DMS79 (cell line): ENCODE measurements at places on chromosomes 2 and 18.

DNA sequence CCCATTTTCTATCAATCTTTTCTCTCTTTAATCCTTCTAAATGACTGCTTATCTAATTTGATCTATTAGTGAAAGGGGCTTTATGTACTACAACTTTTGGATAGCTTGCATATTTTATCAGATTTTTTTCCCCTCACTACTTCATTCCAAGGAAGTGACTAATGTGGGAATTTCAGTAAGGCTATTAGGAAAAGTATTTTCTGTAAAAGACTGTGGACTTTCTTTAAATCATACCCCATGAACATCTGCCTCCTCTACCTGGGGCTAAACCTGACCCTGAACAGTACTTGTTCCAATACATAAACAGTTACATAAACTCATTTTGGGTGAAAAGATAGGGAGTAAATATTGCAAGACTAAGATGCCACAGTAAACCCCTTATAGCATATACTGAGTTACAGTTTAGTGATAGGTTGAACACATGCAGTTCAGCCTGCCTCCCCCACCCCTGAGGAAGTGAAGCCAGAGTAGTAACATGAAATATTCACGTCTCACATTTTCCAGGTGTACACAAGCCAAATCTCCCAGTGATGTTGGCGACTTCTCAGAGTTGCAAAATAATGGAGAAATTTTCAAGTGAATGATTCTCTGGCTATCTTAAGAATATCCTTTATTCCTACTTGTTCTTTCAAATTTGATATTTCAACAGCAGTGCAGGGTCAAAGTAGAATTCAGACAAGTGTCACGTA, 590.9 kb upstream of the ZEB2 start:
- no peak for DNase-seq

DNA sequence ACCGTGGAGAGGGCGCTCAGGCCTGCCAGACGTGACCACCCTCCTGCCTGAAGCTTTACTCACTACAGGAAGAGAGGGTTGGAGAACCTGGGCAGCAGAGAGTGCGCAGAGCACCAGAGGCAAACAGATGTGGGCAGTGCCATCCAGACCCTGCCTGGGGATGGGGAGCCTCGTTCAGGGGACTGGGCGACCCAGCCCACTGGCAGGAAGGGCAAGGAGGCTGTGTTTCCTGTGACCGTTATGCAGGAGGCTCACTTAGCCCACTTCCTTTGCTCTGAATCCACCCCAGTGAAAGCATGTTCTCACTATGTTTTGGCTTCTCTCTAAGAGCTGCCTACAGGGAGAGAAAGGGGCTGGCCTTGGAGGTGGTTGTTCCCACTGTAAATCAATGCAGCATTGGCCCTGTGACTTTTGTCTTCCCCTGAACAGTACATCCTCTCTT, 23.0 kb upstream of the ACKR3 start:
- DNase-seq = no peak

- no peak for DNase-seq
Measured at GRCh38 chr2:66082581-66082980, 352.3 kb upstream of the MEIS1 start.

DNA sequence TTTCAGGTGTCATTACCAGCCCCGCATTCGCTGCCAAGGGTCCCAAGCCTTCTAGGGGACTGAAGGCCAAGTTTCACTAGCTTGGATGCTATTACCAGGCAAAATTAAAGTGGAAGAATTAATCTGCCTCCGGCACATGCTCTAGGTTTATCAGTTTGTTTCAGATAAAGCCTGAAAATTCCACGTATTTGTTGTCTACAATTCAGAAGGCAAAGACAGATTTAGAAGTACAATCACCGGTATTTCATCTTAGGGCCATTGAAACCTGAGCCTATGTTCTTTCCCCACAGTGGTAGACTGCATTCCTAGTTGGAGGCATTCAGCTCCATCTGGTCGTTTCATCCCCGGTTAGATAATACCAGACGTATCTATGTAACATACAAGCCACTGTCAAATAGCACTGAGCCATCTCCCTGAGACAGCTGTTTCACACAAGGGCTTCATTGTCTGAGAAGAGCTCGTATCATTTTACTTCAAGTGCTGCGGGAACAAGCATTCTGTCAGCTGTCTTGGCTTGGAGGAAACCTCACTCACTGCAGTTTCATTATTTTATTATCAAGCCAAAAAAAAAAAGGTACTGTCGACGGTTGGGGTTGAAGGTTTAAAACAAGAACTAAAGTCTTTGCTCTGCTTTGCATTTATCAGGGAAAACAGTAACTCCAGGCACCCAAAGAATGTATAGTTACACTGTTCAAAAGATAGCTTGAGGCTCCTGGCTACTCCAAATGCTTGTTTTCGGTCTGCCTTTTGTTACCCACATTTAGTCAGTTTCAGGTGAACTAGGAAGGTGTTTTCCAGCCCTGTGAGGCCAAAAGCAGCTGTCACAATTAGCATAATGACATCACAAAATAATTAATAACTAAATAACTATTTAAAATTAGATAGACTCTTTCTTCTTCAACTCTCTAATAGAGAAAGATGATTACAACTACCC, 76.7 kb downstream of the TGIF1 start:
- peak; percentile 81 for DNase-seq

GRCh38 chr2:44932079-44932478, 9.4 kb upstream of the SIX3 start:
- DNase-seq = no peak

- no peak for DNase-seq
Measured at GRCh38 chr2:113842919-113843736, 46.8 kb upstream of the ACTR3 start.

- no peak for DNase-seq
Measured at GRCh38 chr18:56481751-56482150, 156.6 kb downstream of the TXNL1 start.

DNA sequence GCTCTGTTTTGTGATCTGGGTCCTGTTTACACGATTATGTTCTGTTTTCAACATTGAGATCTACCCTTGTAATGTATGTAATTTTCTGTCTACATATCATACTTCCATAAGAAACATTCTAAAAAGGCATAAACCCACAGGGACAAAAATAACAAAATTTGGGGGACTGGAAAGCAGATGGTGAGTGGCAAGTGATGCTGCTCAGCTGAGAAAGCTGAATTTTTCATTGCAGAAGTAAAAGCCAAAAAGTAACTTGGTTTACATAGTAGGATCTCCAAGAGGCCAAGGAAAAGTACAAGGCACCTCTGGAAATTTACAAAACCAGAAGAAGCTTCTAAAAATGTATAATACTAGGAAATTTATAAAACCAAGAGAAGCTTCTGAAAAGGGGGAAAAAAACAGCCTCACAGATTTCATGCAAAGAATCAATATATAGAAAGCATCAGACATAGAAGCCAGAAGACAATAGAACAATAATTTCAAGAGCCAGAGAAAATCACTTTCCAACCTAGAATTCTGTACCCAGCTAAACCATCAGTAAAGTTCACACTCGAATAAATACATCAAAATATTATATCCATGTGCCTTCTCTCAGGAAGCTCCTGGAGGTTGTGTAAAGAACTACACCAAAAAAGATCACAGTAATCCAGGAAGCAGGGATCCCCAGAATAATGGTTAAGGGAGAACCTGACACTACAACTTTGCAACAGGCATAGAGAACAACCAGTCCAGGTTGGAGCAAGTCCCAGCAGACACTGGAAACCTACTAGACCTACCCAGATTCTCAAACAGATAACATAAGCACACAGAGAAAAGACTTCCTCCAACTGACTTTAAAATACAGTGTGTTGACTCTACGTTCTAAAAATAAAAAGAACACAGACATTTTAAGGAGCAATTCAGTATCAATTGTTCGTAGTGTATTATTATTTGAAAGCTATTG, 401.7 kb upstream of the HS6ST1 start:
- DNase-seq = no peak

GRCh38 chr2:157443795-157444640, at the start of gene CYTIP:
Gene CYTIP (minus strand): TSS chr2:157444089. CDS start chr2:157444020, 69 bp downstream.
- DNase-seq = no peak

GRCh38 chr2:221780281-221780688, 208.2 kb upstream of the EPHA4 start:
- DNase-seq = no peak

DNA sequence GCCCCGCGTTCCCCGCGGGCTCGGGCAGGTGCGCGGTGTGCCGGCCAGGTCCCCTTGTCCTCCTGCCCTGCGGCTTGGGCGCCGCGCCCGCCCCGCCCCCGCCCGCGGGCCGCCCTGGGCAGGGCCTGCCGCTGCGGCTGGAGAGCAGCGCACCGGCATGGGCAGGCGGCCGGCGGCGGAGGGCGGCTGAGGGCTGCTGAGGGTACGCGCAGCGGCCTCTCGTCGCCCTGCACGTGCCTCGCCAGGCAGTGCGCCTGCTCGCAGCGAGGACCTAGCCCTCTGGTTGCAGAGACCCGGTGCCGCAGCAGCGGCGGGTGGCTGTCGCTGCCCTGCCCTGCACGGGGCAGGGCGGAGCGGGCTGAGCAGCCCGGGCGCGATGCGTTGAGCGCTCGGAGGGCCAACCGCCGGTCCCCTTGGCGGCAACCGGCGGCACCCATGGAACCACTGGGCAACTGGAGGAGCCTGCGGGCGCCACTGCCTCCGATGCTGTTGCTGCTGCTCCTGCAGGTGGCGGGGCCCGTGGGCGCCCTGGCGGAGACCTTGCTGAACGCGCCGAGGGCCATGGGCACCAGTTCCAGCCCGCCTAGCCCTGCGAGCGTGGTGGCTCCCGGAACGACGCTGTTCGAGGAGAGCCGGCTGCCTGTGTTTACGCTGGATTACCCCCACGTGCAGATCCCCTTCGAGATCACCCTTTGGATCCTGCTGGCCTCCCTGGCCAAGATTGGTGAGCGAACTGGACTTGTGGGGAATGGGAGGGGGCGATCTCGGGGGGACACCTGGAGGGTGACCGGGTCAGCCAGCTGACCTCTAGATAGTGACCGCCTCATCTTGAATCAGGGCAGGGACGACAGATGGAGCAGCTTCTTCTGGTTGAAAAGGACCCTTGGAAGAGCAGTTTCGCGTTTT, at the start of gene SLC9A2:
SLC9A2 (plus strand) TSS at position 140 of the 906 bp plus-strand sequence; CDS start at position 436, 296 bp downstream.
- no peak for DNase-seq

DNA sequence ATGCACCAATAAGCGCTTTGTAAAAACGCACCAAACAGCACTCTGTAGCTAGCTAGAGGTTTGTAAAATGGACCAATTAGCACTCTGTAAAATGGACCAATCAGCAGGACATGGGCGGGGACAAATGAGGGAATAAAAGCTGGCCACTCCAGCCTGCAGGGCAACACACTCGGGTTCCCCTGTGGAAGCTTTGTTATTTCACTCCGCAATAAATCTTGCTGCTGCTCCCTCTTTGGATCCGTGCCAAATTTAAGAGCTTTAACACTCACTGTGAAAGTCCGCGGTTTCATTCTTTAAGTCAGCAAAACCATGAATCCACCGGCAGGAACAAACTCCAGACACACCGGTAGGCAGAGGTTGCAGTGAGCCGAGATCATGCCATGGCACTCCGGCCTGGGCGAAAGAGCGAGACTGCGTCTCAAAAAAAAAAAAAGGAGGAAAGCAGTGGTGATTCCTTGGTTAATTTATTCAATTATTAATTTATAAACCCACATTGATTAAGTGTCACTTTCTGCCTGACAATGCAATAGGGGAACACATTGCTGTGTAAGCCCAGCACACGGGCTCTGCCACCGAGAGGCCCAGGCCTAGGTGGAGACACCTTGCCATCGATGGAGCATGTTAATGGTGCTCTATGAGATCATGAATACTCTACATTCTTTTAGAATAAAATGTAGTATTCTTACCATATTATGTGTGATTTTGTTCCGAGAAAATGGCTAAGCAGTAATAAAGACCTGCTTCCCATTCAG, 687.6 kb upstream of the HS6ST1 start:
- DNase-seq = peak; percentile 18

- no peak for DNase-seq
Measured at GRCh38 chr2:122795763-122796162, 1040.3 kb downstream of the TSN start.

GRCh38 chr2:173821451-173821850, 143.7 kb downstream of the SP3 start:
- DNase-seq = no peak

DNA sequence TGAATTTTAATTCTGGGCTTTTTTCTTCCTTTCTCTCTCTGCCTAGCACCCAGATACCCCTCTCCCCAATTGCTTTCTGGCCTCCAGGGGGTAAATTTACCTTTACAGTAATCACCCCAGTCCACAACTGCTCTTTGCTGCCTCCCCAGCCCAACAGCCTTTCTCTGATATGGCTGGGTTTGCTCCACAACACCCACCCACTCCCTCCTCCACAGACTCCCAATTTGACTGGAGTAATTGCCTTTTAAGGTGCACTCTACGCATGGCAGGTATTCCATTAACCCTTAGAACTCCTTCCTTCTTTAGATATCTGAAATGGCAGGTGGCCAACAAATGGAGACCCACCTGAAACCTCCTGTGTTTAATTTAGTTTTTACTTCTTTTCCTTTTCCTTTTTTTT, 3.6 kb downstream of the CELF4 start:
- peak; percentile 12 for DNase-seq

DNA sequence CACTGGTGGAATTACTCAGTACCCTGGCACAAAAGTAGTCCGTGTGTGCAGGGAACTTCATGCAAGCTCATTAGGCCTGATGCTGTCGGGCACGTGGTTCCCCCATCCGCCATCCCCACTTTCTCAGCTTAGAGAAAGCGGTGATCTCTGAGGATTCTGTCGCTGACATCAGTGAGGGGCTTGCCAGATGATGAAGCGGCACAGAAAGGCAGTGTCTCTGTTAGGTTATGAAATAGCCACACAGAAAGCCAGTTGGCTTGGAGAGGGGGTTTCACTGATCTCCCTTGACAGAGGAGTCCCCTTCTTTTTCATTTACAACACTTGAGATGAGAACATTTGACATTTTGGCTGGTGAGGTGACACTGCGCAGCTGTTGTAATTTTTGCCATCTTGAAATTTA, 179.7 kb downstream of the FAM210A start:
- no peak for DNase-seq

- DNase-seq = no peak
Measured at GRCh38 chr2:84924173-84925106, 19.0 kb downstream of the TMSB10 start.

GRCh38 chr2:188676010-188676400, 298.2 kb upstream of the COL3A1 start:
- DNase-seq = no peak

DNA sequence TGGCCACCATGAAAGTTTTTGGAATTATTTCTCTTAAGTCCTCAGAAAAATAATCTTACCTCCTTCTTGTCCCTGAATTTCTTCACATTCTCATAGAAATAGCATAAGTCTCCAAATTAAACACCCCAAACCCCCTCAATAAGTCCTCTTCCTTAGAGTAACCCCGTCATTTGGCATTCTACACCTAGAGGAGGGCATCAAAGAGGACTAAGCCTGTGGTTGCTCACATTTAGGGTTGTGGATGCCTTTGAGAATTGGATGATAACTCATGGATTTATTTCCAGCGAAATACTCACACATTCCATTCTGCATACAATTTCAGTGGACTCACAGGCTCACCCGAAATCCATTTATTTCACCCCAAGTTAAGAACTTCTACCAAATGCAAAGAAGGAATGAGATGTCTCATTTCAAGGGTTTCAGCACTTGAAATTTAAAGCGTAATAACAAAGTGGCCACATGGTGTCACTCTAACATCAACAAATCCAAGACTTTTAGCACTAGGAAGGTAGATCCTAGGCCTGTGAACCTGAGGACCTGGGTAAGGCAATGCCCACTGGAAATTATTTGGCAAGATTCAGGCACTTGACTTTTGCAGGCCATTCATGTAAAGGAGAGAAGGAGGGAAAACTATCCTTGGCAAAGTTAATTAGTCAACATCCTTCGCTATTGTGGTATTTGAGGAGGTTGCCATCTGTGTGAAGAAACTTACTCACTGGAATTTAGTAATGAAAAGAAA, 24.6 kb downstream of the DYTN start:
- peak; percentile 80 for DNase-seq
